ENCODE measurements at places on chromosomes 1 and 21. TPM values are rescaled to one million over a fixed set of nuclear protein-coding genes. Genes with fewer than 3 reads are reported as not detected.

SPRR1A gene
- not detected for total RNA-seq

BGLAP gene
- total RNA-seq: not detected

RBM11 gene
- total RNA-seq: 0.32 TPM

PLXNA2 gene
- 1.9 TPM for total RNA-seq

CYP4Z1 gene
- not detected for total RNA-seq

COL9A2 gene
- 1.3 TPM for total RNA-seq

F13B gene
- not detected for total RNA-seq

DCDC2B gene
- total RNA-seq: not detected

CELA2B gene
- not detected for total RNA-seq

RIPPLY3 gene
- under 0.01 TPM for total RNA-seq

KRTAP10-10 gene
- total RNA-seq: not detected

RNU1-1 gene
- total RNA-seq: under 0.01 TPM

- no peak for DNase-seq
Observed at GRCh38 chr1:85467036-85467435, 2.1 kb upstream of the DDAH1 start.

GRCh38 chr1:7474786-7475502 lies 296.2 kb upstream of the VAMP3 start:
- no peak for DNase-seq

- peak; percentile 20 for DNase-seq
Observed at GRCh38 chr1:41238311-41238988, 3.7 kb downstream of the SCMH1 start.

DNA sequence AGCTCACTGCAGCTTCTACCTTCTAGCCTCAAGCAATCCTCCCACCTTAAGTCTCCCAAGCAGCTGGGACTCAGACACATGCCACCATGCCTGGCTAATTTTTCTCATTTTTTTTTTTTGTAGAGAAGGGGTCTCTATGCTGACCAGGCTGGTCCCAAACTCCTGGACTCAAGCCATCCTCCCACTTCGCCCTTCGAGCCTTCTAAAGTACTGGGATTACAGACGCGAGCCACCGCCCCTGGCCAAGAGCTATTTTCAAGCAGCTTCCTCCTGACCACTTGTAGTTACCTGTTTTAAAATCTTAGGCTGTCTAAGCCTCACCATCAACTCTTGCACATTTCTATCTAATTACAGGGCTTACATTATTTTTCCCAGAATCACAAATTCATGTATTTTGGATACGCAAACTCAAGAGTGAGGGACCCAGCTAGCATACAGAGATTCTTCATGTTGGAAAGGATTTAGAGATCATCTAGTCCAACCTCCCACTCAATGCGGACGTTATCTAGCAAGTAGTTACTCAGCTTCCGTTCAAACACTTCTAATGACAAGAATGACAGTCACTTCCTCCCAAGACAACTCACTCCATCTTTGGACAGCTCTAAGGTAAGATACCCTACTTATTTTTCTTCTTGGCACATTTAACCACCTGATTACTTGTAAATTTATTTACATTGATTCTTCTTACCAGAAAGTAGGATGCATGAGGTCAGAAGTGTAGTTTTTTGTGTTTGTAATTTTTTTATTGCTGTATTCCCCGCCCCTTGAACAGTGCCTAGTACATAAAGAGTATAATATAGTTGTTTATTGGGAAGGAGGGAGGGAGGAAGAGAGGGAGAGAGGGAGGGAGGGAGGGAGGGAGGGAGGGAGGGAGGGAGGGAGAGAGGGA lies 65.4 kb downstream of the LUZP1 start:
- DNase-seq: peak; percentile 48

DNA sequence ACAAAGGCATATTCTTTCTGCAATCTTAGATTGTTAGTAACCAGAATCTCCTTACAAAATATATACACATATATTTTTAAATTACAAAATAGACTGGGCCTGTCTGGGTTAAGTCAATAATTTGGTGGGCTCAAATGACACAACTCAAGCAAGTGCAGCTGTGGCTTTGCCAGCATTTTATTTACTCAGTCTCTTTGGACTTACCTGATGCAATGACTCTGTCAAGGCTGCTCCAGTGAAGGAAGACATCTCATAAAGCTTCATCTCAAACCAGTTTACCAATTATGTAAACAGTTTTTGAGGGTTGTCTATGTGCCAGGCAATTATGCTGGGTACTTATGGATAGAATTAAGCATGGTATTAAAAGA lies 22.8 kb upstream of the ABCA4 start:
- no peak for DNase-seq

DNA sequence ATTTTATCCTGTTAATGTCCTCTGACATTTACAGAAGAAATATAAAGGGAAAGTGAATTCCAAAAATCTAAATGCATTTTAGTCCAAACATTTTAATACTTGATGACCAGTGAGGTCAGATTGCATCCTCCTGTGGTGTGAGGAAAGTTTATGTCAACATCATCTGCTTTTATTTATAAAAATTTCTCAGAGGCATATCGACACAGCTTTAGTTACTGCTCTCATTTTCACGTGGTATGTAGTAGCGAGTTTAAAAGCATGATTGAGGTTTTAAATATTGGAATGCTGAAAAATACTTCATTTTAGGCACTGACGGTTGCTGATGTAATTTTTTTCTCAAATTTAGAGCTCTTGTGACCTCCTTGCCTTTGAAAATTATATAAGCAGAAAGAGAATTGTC lies 234.8 kb downstream of the HMCN1 start:
- peak; percentile 59 for DNase-seq

- DNase-seq: no peak
Observed at GRCh38 chr1:79376106-79376505, 369.6 kb upstream of the ADGRL4 start.

- DNase-seq: no peak
Observed at GRCh38 chr1:19656780-19657466, 7.8 kb upstream of the HTR6 start.

GRCh38 chr1:44648529-44649250 lies 25.6 kb downstream of the TMEM53 start:
- no peak for DNase-seq

- no peak for DNase-seq
Observed at GRCh38 chr1:53525595-53525994, 66.4 kb downstream of the DMRTB1 start.

- DNase-seq: no peak
Observed at GRCh38 chr21:42685954-42686500, 32.6 kb downstream of the PDE9A start.

- DNase-seq: peak; percentile 43
Observed at GRCh38 chr1:35298464-35298863, 30.0 kb downstream of the ZMYM4 start.

DNA sequence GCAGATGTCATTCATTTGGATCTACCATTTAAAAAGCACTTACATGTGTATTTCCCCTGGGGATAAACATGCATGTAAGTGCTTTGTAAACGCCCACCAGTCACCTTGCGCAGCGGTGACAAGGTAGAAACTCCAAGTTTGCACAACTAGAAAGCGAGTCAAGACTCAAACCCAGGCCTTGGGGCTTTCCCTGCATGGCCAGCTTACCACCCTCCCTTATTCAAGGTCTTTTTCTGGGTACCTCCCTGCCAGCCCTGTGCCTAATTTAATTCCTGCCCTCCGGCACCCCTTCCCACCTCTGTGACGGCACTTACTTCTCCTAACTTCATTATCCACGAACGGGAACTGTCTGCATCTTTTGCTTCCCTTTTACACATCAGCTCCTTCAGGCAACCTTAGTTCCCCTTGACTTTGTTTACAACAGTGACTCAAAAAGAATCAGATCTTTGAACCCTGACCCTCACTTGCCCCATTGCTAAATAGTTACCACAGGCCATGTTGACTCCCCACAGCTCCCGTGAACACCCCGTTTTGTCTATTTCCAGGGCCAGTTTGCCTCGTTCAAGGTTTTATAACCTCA lies 138.3 kb upstream of the ETS2 start:
- no peak for DNase-seq

GRCh38 chr1:61370913-61371279 lies 288.5 kb downstream of the NFIA start:
- DNase-seq: no peak

- DNase-seq: no peak
Observed at GRCh38 chr1:117636637-117637425, 31.0 kb downstream of the TENT5C start.

GRCh38 chr1:174768949-174769348 lies 230.8 kb upstream of the CACYBP start:
- DNase-seq: no peak

- no peak for DNase-seq
Observed at GRCh38 chr1:185408700-185409270, 91.7 kb upstream of the IVNS1ABP start.

- peak; percentile 71 for DNase-seq
Observed at GRCh38 chr1:28877132-28877781, 37.1 kb upstream of the EPB41 start.

GRCh38 chr21:44521928-44522752 lies 17.9 kb downstream of the KRTAP10-1 start:
- DNase-seq: no peak
